ENCODE measurements at places on chromosomes 6 and 20.
A peak's percentile ranks its signal among the peaks of the same experiment; 100 is the strongest.

- no peak for DNase-seq
Measured at GRCh38 chr20:58251979-58252591, 23.6 kb upstream of the ANKRD60 start.

GRCh38 chr6:149046822-149047246 is 270.7 kb upstream of the TAB2 start:
- peak; percentile 37 for DNase-seq

- no peak for DNase-seq
Measured at GRCh38 chr6:22205266-22205665, 91.6 kb downstream of the PRL start.

DNA sequence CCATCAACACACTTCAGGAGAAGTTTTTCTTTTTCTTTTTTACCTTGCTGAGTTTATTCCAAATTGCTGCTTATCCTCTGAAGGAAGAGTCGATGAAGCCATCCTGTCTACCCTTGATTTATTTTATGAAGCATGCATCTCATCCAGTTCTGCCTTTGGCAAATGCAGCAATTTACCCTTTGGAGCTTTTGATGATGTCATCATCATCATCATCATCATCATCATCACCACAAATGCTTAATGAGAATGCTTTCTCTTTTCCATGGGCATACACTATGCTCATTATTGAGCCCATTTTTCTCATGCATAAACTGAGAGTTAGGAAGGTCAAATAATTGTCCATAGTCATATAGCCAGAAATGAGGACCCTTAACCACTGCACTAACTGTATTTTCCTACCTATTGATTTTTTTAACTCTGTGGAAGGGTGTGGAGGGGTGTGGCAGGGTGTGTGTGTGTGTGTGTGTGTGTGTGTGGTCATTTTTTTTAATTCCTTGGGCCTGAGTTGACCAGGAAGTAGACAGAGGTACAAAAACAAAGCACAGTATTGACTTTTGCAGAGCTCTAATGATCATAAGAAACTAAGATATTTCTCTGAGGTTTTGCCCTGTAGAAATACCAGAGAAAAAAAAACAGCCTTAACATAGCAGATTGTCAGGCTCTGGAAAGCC is 82.8 kb downstream of the COL9A1 start:
- no peak for DNase-seq

DNA sequence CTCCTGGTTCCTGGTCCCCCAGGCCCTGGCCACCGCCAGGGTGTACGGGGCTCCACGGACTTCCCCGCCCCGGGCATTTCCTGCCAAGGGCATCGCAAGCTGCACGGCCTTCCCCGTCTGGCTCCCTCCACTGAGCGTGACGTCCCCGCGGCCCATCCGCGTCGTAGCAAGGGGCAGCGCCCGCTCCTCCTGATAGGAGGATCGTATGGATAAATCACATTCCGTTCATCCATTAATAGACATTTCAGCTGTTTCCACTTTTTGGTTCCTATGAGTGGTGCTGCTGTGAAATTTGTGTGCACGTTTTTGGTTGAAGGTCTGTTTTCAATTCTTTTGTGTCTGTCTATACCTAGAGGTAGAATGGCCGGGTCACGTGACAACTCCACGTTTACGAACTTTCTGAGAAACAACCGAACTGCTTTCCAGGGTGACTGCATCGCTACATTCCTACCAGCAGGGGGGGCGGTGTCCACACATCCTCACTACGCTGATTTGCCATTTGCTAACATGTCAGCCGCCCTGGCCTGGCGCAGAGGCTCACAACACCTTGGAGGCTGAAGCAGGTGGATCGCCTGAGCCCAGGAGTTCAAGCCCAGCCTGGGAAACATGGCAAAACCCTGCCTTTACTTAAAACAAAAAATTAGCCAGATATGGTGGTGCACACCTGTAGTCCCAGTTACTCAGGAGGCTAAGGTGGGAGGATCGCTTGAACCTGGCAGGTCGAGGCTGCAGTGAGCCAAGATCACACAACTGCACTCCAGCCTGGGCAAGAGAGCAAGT is 37.7 kb downstream of the KCNQ2 start:
- DNase-seq = peak; percentile 78

GRCh38 chr20:53032046-53032445 is 59.9 kb downstream of the TSHZ2 start:
- no peak for DNase-seq

DNA sequence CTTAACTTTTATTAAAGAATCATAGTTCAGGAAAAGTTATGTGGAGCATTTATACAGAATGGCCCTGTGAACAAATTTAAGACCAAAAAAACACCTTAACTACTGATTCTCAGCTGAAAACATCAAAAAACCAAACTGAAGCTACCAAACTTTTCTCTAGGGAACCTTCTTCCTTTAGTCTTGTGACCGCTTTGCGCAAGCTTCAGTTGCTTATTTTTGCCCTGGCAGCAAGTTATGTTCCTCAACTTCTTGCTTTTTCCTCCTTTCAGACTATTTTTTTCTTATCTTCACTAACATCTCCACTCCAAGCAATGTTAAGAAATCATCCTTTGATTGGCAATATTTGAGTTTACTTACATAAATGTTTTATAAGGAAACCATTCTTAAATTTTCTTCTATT is 100.1 kb downstream of the MYB start:
- no peak for DNase-seq

- DNase-seq = no peak
Measured at GRCh38 chr6:127176146-127176545, 57.7 kb downstream of the RSPO3 start.

DNA sequence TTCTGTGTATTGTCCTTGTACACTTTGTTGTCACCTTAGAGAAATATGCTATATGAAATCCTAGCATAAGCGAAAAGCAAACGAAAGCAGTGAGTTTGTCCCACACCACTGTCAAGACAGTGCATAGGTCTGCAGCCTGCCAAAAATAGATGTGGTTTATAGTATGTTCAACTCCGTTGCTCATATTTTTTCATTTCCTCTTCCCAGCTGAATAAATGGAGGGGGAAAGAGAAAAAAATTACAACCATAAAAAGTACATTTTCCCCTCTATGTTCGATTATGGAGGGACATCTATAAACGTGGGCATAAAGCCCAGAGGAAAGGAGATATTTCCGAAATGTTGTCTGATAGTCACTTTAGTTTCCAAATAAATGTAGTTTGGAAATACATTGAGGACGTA is 25.8 kb downstream of the PRL start:
- DNase-seq = no peak

DNA sequence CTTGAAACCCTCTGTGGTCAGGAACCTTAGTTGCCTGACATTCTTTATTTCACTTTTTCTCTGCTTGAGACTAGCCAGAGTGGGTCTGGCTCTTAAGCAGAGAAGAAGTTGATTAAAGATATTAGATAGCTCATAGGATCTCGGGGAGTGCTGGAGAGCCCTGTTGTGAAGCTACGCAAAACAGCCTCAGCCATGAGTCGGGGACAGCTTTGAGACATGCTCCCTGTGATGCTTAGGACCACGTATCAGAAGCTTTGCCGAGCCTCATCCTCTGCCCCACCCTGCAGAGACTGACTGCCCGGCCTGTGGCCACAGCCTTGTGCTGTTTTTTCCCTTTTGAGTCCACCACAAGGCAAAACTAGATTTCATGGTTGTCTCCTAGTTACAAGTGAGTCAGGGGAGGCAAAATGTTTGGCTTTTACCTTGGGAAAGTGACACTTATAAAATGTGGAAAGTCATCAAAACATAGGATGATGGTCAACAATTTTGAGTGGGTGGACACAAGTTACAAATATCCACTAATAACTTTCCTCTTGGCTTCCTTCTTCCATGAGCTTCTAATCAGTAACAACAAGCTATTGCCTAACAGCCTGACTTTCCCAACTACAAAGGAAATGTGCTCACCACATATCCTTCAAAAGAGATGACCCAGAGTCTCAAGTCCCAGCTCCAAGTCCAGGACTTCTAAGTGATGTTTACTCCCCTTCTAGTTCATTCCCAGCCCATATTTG is 108.4 kb downstream of the JAG1 start:
- DNase-seq = no peak

GRCh38 chr6:116419069-116419786 is 41.9 kb upstream of the CALHM6 start:
- DNase-seq = no peak

- DNase-seq = no peak
Measured at GRCh38 chr20:62832951-62833391, 16.1 kb downstream of the COL9A3 start.

GRCh38 chr6:118061666-118062065 is 154.6 kb downstream of the SLC35F1 start:
- DNase-seq = no peak

DNA sequence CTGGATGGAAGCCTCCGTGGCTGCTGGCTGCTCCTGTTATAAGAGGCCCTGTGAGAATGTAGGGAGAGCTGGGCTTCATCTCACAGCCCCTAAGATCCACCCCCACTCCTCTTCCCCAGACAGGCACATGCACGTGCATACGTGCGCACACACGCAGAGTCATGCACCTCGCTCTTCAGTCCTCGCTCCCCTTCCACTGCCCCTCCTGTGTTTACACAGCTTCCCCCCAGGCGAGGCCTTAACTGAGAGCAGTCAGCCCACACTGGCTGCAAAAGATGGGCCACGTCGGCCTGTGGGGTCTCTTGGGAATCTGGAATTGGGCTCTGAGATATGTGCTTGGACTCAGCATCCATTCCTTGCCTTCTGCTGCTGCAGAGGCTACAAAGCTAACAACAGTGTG is 35.2 kb upstream of the MLN start:
- DNase-seq = no peak

DNA sequence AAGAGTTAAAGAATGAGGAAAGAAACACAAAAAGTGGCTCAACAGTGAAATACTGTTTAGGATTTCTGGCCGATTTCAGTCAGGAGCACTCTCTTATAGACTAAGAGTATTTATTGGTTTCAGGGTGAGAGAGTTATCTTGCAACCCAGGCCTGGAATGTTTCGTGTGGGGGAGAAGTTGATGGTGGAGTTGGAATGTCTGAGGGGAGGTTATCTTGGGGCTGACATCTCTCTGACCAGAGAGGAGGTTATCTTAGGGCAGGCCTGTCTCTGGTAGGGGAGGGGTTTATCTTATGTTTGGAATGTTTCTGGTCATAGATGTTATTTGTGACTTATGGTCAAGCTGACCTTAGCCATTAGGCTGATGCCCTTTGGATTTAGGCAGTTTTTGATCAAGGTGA is 80.3 kb downstream of the HTR1B start:
- no peak for DNase-seq

DNA sequence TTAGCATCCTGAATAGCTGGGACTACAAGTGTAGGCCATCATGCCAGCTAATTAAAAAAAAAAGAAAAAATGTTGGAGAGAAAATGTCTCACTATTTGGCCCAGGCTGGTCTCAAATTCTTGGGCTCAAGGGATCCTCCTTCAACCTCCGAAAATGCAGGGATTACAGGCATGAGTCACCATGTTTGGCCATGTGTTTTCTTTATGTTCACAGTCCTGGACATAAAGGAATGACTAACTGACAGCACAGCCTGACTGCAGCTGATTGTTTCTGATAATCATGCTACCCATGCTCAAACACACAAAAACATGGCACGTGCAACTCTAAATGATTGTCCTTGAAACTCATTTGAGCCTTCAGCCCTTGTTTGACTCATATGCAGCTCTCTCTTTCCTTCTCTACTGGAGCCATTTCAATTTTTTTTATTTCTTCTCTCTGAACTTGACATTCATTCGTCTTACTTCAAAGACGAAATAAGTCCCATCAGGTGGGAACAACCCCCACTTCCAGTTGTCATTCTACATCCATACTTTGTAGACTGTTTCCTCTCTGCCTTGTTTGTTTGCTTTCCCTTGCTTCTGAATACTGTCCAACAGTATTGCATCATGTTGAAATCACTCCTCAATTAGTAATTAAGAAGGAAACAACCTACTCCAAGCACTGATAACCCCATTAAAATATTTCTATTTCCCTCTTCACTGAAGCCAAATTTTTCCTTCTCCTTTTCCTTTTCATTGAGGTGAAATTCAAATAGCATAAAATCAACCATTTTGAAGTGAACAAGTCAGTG is 413.0 kb downstream of the BMP2 start:
- no peak for DNase-seq

DNA sequence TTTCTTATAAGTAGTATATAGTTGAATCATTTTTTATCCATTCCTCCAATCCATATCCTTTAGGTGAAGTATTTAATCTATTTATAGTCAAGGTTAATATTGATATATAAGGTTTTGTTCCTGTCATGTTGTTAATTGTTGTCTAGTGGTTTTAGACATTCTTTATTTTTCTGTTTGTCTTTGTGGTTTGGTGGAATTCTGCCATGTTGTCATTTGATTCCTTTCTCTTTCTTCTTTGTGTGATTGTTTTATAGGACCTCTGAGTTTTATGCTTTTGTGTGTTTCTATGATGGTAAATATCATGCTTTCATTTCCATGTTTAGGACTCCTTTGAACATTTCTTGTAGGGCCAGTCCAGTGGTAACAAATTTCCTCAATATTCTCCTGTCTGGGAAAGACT is 450.3 kb upstream of the BTBD3 start:
- no peak for DNase-seq

DNA sequence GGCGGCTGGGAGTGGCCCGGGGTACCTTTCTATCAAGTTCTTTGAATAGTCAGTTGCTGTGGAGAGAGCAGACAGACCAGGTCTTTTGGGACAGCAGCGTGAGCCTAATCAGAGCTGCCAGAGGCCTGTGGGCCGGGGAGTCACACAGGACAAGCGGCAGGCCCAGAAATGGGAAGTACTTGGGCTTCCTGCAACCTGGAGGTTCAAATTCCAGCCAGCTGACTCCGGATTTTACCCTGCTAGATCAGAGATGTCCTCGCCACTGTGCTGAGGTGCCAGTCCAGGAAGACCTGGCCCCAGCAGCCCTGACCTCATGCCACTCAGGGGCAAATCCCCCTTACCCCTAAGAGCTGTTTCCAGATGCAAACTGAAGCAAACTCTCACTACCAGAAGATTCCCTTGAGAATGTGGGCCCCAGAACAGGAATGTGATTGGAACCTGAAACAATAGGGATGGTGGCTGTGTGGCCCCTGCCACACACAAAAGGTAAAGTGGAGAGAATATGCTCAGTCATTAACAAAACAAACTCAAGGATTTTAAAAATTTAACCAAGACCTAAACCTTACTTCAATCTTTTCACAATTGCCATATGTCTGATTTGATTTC is 9.7 kb downstream of the BEND3 start:
- DNase-seq = no peak
